ENCODE measurements at places on chromosomes 6 and 20. TPM values are rescaled to one million over a fixed set of nuclear protein-coding genes. Genes with fewer than 3 reads are reported as not detected.

- DNase-seq: no peak
Measured at GRCh38 chr6:64010010-64010409, 374.4 kb downstream of the PHF3 start.

Gene POLH
- total RNA-seq: 6.2 TPM

Gene SSTR4
- not detected for total RNA-seq

DNA sequence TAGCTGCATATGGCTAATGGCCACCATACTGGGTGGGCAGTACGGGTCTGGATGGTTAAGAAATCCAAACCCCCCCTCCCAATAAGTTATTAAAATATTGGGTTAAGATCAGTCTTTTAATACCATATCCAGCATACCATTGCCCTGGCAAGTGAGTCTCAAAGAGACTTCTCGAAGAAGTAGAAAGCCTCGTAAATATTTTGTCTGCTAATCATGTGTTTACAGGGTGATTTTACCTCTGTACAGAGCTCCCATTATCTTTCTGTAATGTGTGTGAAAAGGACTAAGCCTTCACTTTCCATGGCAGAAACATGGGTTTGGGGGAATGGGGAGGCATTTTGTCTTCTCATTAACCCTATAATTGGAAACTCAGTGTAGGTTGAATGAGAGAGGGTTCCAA lies 174.7 kb upstream of the LAMP5 start:
- DNase-seq: no peak

GRCh38 chr6:63808576-63808975 lies 173.0 kb downstream of the PHF3 start:
- no peak for DNase-seq

Gene RIPPLY2
- total RNA-seq: not detected

DNA sequence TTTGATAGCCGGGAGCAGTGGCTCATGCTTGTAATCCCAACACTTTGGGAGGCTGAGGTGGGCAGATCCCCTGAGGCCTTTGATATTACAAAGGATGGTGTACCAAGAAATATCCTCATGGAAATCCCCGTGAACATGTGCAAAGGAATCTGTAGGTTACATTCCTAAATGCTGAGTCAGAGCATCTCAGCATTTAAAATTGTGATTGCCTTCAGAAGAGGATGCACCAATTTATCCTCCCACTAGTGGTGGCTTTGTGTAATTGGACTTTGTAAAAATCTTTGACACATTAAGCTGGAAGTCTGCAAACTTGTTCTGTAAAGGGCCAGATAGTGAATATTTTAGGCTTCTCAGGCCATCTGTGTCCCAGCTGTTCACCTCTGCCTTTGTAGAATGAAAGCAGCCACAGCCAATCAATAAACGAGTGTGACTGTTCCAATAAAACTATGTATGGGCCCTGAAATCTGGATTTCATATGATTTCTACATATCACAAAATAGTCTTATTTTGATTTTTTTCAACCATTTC lies 11.8 kb downstream of the TMEM14B start:
- no peak for DNase-seq

Gene LY86
- total RNA-seq: 1.2 TPM

GRCh38 chr6:125546841-125547251 lies 202.6 kb upstream of the HEY2 start:
- no peak for DNase-seq

Gene SRMS
- not detected for total RNA-seq

Gene BACH2
- 9.8 TPM for total RNA-seq

Gene PGC
- 1.1 TPM for total RNA-seq

DNA sequence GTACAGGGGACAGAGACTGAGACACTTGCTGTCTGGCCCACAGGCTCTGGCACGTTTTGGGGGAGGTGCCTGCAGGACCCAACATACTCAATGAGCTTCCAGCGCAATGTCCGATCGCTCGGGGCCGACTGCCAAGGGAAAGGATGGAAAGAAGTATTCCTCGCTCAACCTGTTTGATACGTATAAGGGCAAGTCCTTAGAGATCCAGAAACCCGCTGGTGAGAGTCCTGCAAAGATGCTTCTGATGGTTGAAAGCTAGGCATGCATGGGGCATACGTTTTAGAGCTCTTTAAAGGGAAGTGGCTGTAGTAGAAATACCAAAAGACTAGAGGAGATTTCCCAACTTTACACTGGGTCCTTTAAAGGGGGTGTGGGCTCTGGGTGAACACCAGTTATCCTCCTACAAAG lies 2.2 kb downstream of the PRRC2A start:
- DNase-seq: no peak

DNA sequence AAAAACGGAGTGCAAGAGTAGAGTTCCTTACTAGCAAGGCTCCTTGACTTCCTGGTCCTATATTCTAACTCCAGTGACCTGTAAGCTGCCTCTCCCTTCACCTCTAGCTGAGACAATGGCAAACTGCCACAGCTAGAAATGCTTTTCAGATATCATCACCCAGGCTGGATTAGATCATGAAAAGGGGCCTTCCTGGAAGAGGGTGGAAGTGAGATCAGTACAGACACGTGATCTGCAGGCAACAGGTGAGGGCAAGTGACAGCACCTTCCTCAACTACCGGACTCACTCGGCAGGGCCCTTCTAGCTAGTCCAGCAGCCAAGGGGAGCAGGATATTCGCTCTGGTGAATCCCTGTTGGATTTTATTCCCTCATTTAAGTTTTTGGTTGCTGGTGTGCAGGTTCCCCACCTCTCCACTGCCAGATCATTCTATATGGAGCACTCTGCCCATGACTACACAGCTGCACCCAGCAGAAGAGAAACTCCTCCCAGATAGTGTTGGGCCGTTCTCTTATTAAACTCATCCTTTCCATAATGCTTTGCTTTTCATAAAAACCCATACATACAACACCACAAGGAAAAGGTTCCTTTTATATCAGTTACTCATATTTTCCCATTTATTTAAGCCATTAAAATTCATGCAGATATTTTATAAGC lies 26.4 kb upstream of the FAM83C start:
- no peak for DNase-seq

- DNase-seq: no peak
Measured at GRCh38 chr6:144148886-144149285, 1.4 kb upstream of the STX11 start.

Gene CENPW
- 1.7 TPM for total RNA-seq

DNA sequence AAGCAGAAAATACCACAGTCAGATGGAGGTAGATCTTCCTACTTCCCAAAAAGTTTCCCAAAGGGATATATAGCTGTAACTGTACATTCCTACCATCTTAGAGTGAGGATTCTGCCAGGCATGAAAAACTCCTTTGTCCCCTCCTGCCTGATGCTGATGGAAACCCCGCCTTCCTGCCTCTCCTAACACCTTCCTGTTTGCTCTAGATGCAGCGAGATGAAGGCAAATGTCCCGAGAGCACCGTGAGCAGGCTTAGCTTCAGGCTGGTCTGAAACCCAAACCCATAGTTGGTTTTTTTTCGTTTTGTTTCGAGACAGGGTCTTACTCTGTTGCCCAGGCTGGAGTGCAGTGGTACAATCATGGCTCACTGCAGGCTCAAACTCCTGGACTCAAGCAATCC lies 55.6 kb downstream of the MYB start:
- no peak for DNase-seq

DNA sequence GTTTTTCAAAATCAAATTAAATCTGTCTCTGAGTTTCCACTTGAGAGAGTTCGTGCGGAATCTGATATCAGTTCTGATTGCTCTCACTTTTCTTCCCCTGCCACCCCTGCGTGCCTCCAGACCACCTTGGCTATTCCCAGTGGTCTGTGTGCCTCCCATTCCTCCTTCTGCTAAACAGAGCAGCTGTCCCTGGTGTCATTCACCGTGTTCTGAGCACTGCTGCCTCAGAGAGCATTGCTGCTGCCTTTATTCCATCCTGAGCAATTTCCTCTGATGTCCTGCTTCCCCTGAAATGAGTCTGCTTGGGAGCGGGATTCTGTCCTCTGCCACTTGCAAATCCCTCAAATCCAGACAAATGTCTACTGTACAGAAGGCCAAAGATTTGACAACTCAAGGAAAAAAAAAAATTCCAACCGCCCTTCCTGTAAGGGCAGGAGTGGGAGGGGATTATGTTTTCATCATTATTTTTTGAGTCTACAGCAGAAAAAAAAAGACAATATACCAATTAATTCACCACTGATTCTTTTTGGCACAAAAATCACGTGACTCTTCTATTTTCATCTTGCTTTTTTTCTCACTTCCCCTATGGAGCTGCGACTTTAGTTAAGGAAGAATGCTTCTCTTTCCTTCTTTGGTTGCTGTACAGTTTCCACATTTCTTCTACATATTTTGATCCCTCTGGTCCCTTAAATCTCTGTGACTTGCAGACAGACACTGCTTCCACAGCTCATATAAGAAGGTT lies 833.0 kb downstream of the EPHA7 start:
- DNase-seq: no peak

GRCh38 chr6:118786596-118787453 lies 107.1 kb upstream of the ASF1A start:
- no peak for DNase-seq

GRCh38 chr20:24488064-24488799 lies 18.8 kb downstream of the SYNDIG1 start:
- DNase-seq: no peak

GRCh38 chr6:112172540-112172939 lies 81.8 kb downstream of the LAMA4 start:
- peak; percentile 66 for DNase-seq

GRCh38 chr6:30234356-30234755 lies 21.1 kb upstream of the TRIM26 start:
- no peak for DNase-seq

DNA sequence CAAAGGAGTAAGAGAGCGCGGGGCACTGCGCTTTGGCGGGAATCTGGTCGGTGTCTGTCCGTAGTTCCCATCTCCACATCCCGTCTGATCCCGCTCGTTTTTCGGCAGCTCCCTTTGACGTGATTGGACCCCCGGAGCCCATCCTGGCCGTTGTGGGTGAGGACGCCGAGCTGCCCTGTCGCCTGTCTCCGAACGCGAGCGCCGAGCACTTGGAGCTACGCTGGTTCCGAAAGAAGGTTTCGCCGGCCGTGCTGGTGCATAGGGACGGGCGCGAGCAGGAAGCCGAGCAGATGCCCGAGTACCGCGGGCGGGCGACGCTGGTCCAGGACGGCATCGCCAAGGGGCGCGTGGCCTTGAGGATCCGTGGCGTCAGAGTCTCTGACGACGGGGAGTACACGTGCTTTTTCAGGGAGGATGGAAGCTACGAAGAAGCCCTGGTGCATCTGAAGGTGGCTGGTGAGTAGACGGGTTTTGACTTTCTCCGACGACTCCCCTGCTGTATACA lies 1.4 kb downstream of the BTN1A1 start:
- no peak for DNase-seq

Gene IL17A
- not detected for total RNA-seq

DNA sequence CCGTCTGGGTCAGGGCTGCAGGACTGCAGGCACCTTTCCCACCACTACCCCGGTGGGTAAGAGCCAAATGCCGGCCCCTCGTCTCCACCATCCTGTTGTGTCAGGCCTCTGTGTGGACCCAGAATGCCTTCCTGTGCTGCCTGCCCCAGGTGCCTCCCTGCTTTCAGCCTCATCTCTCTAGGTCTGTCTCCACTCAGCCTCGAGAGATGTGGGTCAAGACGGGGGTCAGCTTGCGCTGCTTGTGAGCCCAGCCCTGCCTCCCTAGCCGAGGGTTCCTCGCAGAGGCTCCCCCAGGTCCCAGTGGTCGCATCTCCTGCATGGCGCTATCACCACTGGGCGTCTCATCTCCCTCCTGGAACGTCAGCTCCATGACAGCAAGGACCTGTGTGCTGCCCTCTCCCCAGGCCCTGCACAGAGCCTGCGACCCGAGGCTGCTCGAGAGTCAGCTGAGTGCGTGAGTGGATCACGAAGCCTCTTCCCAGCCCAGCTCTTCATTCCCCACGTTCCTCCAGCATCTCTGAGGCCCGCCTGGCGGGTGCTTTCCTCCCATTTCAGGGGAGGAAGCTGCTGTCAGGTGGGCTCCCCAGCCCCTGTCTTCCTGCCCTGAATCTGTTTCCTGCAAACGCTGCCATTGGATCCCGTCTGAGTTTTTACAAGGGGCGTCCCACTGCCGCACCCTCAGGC lies 38.7 kb upstream of the ZBP1 start:
- DNase-seq: no peak

- DNase-seq: no peak
Measured at GRCh38 chr6:112680091-112680490, 333.0 kb downstream of the RFPL4B start.

DNA sequence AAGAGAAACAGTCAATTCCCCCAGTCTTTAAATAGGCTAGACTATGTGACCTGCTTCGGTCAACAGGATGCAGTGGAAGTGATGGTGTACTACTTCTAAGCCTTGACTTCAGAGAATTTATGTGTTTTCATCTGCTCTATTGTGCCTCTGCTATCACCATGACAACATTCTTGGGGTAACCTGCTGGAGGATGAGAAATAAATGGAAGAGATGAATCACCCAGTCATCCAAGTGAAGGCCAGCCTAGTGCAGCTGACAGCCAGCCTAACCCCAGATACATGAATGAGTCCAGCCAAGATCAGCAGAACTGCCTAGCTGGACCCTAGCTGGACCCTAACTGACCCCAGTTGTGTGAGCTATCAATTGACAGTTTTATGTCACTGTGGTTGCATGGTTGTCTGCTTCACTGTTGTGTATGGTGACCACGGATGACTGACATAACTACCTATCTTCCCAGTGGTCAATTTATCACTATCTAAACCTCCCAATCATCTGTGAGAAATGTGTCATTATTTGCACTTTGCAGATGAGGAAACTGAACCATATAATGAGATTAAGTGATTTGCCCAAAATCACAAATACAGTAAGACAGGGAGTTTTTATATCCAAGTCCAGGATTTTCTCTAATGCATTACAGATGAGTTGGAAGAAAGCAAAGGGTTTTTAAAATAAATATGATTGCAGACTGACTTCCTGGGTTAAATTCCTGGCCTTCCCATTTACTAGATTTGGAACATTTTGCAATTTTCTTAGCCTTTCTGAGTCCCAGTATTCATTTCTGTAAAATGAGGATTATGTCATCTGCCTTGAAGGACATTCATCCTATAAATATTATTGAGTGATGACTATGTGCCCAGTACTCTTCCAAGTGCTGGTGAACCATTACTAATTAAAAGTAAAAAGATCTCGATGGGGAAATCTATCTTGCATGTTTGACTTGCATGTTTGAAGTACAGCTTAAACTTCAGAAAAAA lies 136.4 kb upstream of the PLCB4 start:
- no peak for DNase-seq

- no peak for DNase-seq
Measured at GRCh38 chr20:9918348-9918747, 79.5 kb upstream of the PAK5 start.

GRCh38 chr20:36969051-36969450 lies 17.5 kb upstream of the SAMHD1 start:
- no peak for DNase-seq

Measured in esophagus muscularis mucosa (tissue), 4 donors.